Omental fat pad (tissue), 4 donors: ENCODE measurements at places on chromosomes 6 and 20.
A peak's percentile ranks its signal among the peaks of the same experiment; 100 is the strongest.

DNA sequence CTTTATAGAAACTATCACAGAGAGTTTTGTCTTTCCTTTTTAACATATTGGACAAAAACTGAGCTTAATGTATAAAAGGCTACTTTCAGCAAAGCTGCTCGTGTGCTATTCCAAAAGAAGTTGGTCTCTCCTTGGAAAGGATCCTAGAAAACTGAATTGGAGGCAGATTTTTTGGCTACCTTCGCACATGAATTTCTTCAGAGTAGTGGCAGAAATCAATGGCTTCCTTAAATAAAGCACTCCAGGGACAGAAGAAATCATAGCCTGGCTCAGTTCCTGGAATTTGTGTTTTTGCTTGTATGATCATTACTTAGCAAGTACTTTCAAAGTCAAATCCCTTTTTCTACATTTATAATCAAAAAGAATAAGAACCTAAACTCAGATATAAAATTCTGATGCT is 780.3 kb downstream of the PHF3 start:
- no peak for DNase-seq

DNA sequence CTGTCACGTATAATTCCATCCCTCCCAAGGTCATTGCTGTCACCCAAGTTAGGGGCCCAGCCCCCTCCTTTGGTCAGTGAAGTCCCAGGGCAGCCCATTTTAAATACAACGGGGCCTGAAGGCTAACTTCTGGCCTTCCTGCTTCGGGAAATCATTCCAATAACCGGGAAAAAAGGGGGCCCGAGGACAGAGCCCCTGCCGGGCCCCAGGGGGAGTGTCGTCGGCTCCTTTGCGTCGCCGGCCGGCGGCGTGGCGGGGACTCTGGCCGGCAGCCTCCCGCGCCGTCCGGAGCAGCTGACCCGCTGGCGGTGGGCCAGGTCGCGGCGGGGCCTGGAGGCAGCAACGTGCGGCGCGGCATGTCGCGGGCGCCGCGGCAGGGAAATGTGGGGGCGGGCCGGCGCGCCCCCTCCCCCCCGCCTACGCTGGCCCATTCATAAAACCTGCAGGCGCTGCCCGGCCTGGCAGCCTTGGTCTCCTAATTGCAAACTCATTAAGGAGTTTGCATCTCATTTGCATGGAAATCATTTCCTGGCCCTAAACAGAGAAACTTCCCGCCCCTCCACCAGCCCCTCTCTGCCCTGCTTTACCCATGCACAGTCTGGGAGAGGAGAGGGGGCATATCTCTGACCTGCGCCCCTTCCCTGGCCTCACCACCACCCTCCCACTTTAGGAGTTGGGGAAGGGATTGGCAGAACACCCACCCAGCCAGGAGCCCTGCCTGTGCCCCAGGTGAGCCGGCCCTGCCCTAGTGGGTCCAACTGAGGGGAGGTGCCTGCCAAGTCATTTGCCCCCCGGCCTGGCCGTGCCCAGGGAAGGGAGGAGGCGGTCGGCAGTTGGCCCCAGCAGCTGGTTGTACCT is 50.7 kb downstream of the MRPL14 start:
- no peak for DNase-seq

DNA sequence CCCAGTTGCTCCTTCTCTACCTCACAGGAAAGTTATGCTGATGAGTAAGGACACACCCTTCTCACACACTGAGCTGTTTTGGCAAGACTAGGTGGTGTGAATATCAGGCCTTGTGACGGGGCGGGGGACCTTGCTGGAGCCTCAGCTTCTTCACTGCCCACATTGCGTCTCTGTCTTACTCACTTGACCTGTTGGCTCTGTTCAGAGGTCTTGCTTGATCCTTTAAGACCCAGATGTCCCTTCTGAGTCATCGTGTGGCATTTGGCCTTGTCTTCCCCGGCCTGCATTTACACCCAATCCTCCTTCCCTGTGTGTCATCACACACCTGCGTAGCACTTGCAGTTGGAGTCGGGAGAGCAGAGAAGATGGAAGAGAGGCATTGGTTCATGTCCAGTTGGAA is 8.3 kb upstream of the PRND start:
- DNase-seq: no peak

DNA sequence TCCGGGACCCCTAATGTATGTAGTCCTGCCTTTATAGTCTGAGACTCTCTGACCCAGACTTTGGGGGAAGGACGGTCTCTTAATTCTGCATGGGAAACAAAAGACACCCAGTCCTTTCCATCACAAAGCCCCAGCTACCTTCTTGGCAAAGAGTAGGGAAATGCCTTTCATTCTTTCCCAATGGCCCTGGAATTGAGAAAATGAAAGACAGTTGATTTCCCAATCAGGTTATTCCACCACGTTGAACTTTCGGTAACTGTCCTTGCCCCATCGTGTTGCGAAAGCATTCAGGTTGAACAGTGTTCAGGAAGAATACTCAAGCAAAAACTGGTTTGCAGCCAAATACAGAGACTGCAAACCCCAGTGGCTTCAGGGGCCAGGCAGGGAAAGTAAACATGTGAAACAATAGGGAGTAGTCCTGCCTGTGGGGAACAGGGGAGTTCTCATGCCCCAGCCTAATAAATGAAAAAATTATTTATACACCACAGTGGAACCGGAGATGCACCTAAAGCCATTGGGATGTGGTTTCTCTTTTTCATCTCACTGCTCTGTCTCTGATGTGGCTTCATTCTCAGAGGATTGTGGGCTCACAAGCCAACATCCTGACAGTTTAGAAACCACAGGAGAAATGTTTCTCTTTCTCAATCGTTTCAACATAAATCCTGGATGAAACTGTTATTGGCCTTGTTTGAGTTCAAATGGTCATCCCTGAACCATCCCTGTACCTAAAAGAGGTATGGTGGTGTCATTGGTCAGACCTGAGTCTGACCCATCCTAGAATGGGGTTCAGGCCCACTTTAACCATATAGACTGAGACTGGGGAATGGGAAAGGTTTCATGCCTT is 44.2 kb upstream of the SLC9A8 start:
- DNase-seq: peak; percentile 60

- DNase-seq: no peak
Observed at GRCh38 chr20:46226602-46227001, 81.7 kb downstream of the CDH22 start.

DNA sequence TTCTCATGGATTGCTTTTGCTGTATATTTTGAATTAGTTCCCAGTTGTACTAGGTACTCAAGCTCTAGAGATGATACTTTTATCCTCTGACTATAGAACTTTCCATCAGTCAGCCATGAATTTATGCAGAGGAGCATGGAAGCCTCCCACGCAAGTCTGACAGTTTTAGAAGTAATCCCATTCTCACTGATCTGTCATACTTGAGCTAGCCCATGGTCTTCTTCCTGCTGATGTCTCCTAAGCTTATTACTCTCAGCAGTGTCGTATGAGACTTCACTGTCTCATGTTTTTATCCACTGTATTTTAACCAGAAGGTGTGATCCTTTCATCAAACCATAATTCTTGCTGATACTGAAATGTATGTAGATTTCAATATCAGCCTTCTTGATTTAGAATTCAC is 715.2 kb upstream of the MARCKS start:
- DNase-seq: no peak
